Activated CD4-positive, alpha-beta T cell treated with anti-CD3 and anti-CD28 coated beads, Interleukin-2, amount 10 ng/mL, durations not matched to agents 24 days and 14 days (primary cell): ENCODE measurements at places on chromosomes 7 and 10. TPM values are rescaled to one million over a fixed set of nuclear protein-coding genes. Genes with fewer than 3 reads are reported as not detected.

The CDNF gene
- 0.62 and 0.70 TPM in 2 replicates for total RNA-seq

The TET1 gene
- total RNA-seq: 0.96 and 1.2 TPM in 2 replicates

The TFPI2 gene
- total RNA-seq: not detected in 2 replicates

The CYP2E1 gene
- 0.33 and 0.40 TPM in 2 replicates for total RNA-seq

The AGAP4 gene
- 20.8 and 21.0 TPM in 2 replicates for total RNA-seq

- peak; percentile 86 for DNase-seq
Observed at GRCh38 chr7:101163279-101164070, 1.9 kb downstream of the VGF start.

- DNase-seq: no peak
Observed at GRCh38 chr10:78491812-78492211, 458.1 kb downstream of the RPS24 start.

The ADK gene
- total RNA-seq: 54.8 and 58.3 TPM in 2 replicates

The CNTNAP2 gene
- total RNA-seq: not detected in 2 replicates

- DNase-seq: no peak
Observed at GRCh38 chr7:49333180-49333881, 409.0 kb downstream of the CDC14C start.

The AKR1B15 gene
- not detected in 2 replicates for total RNA-seq

The C10orf90 gene
- not detected in 2 replicates for total RNA-seq

- DNase-seq: no peak
Observed at GRCh38 chr10:118017850-118018249, 28.9 kb downstream of the RAB11FIP2 start.

The GNB2 gene
- total RNA-seq: 205 and 211 TPM in 2 replicates

DNA sequence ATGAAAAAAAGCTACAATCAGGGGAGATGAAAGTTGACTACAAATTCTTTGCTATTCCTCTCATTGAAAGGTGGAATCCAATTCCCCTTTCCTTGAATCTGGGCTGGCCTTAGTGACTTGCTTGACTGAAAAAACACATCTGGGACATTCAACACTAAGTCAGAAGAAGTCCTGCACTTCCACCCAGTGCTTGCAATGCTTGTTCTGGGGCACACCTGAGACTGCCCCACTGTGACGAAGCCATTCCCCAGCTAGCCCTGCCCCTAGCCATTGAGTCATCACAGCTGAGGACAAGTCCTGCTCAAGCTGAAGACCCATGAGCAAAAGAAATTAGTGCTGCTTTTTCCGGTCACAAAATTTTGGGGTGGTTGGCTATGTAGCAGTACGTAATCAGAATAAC lies 19.2 kb upstream of the GRID1 start:
- no peak for DNase-seq

DNA sequence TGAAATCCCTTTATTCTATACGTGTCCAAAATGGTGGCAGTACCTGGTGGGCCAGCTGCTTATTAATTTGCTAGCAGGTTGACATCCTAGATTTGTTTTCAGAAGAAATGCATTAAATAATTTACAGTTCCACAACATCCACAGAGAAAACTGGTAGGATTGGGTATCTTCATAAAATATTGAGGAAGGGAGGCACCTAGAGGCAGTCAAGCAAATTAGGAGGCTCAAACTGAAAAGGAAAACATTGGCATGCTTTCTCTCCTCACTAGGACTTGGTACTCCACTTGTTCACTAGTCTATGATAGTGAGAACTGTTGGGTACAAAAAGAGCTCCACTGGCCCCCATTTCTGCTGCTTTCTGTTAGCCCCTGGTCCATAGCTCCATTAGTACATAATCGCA lies 18.3 kb upstream of the LRGUK start:
- no peak for DNase-seq

DNA sequence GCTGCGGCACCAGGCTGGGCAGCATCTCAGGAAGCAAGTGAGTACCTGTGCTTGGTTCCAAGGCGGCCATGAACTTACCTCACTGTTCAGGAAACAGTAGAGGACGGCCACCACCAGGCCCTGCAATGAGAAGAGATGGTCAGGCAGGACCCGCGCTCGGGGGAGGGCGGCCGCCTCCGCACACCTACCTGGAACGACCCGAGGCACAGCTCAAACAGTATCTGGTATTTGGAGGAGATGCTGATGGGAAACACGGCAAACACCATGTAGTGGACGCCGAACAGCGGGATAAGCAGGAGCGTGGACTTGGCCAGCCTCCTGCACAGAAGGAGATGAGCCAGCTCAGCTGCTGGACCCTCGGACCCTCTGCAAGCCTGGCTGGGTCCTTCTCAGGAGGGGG lies 112.9 kb downstream of the VIPR2 start:
- DNase-seq: no peak

- DNase-seq: no peak
Observed at GRCh38 chr7:24669971-24670591, 87.2 kb downstream of the GSDME start.
